ENCODE measurements at places on chromosomes 1 and 21. TPM values are rescaled to one million over a fixed set of nuclear protein-coding genes. Genes with fewer than 3 reads are reported as not detected.

GRCh38 chr1:237664348-237664747 lies 226.4 kb downstream of the ZP4 start:
- DNase-seq = no peak

Gene KRTAP19-3
- not detected for total RNA-seq

GRCh38 chr1:3453891-3454810 lies at the start of gene ARHGEF16:
Gene ARHGEF16, plus strand, starts transcription at chr1:3454665. Its CDS starts 8,420 bp downstream, at chr1:3463085.
- DNase-seq = peak; percentile 35

DNA sequence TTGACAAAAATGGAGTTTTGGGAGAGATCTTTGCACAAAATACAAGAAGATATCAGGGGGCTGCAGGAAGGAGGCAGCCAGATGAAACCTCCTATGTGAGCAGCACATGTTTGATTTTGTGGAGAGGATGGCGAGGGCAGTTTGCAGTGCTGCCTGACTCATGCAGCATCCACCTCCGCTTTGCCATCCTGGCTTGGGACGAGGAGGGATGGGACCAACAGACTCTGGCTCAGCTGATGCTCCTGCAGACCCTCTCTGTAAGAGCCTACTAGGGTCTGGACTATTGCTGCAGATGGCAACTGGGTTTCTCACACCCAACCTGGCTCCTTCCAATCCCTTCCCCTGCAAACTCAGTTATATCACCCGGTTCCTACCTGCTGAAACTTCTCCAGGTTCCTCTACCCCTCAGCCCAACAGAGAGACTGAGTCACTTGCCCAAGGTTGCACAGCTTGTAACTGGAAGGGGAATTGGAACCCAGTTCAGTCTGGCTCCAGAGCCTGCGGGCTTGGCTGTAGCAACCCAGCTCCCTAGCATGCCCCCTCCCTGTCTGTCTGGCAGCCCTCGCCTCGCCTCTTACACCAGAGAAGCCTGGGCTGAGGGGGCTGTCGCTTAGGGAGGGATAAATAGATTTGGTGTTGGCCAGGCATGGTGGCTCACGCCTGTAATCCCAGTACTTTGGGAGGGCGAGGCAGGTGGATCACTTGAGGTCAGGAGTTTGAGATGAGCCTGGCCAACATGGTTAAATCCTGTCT lies 205.8 kb downstream of the PTPRU start:
- no peak for DNase-seq

All from foreskin keratinocyte (primary cell).